ENCODE measurements at places on chromosomes 7 and 10. TPM values are rescaled to one million over a fixed set of nuclear protein-coding genes. Genes with fewer than 3 reads are reported as not detected.

FAM131B gene
- total RNA-seq = 13.0 TPM

TRPV5 gene
- total RNA-seq = 0.16 TPM

FXYD4 gene
- not detected for total RNA-seq

HOXA1 gene
- total RNA-seq = 0.44 TPM

FAM25G gene
- not detected for total RNA-seq

ARHGAP22 gene
- total RNA-seq = 7.0 TPM

Data from camera-type eye (tissue), 1 donor.